ENCODE measurements at places on chromosomes 1 and 21. TPM values are rescaled to one million over a fixed set of nuclear protein-coding genes. Genes with fewer than 3 reads are reported as not detected.

Gene EDN2
- total RNA-seq, result 0.41 TPM

Gene REG4
- not detected for total RNA-seq

Gene IGSF8
- total RNA-seq, result 50.8 TPM

Gene KMO
- 0.09 TPM for total RNA-seq

Gene RXFP4
- total RNA-seq, result 0.32 TPM

Gene LY9
- 1.4 TPM for total RNA-seq

Gene S100A7
- not detected for total RNA-seq
